Neural crest cell (in vitro differentiated cells): ENCODE measurements at places on chromosomes 5 and 9. TPM values are rescaled to one million over a fixed set of nuclear protein-coding genes. Genes with fewer than 3 reads are reported as not detected.

DNA sequence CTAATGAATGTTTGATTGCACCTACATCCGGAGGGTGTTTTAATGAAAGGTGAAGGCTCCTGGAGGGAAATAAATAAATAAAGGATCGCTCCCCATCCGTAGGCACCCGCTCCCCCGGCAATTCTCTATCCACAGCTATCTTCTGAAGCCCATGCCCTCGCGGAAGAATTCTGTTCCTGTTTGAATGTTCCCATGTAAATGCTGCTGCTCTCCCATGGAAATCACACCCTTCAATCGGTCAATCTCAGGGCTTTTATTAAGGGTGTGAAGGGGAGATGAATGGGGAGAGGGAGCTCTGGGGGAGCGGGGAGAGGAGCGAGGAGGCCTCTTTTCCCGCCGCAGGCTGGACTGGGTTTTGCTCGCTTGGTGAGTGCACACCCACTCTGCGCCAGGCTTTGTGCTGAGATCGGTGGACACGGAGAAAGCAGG is 21.1 kb upstream of the ARAP3 start:
- no peak for DNase-seq

DNA sequence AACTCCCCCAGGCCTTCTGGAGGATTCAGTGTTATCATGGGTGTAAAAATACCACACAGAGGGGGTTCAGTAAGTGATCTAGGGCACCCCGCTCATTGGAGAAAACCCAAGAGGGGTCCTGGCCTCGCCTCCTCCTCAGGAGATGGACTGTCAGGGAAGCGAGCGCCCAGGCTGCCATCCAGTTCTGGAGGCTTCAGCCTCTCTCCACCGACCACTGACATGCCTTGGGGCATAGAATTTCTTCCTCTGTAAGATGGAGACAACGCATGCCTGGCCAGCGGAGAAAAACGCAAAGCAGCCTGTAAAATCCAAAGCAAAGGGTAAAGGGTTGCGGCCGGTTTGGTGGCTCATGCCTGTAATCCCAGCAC is 165.4 kb downstream of the COL23A1 start:
- no peak for DNase-seq

DNA sequence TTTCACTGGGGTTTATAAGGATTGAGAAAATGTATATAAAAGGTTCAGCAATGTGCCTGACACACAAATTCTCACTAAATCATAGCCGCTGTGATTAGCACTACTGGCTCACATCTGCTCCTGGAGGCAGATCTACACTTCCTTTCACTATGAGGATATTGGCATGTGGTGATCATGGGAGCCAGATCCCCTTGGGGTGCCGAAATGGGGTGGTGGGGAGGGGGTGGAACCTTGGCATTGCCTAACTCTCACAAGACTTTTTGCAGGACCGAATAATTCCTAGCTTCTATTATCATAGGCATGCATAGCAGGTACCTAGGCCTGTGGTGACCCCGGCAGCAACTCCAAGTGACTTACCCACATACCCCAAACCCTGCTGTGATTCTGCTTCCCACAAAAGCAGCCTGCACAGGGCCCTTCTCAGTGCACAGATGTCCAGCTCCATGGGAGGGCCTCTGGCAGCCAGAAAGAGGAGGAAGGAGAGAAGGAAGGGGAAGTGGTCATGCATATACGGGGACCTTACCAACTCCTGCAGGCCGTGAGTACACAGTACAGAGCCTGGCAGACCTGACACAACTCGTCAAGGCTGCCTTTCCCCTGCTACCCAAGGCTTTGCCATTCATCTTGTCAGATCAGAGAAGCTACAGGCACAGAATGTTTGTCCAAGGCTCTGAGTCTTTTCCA is 61.3 kb upstream of the IQGAP2 start:
- no peak for DNase-seq

DNA sequence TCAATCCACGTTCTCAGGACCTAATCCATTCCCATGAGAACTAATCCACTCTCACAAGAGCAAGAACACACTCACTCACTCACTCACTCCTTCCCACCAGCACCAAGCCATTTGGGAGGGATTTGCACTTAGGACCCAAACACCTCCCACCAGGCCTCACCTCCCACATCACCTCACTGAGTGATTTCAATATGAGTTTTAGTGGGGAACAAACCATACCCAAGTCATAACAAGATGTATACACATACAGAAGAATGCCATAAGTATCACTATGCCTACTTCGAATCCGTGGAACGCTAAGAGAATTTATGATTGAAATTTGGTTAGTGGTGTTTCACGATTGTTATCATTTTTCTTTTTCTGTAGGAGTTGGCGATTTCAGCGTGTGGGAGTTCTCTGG is 29.3 kb upstream of the CTSL start:
- DNase-seq, result no peak

DNA sequence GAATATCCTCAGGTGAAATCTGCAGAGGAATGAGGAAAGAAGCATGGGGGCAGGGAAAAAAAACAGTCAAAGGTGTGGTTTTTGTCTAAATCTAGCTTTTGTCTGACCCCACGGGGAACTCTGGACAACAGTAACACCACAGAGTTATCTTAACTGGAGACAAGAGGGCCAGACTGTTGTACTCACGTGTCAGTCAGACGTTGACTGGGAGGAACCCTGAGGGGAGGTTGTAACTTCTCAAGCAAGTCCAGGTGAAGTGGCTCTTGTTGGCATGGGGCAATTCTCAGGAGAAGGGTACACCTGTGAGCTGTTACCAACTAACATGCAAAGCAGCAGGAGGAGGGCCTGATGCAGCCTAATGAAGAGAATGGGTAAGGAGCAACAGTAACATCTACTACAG is 44.1 kb upstream of the SHISAL2B start:
- DNase-seq, result no peak

DNA sequence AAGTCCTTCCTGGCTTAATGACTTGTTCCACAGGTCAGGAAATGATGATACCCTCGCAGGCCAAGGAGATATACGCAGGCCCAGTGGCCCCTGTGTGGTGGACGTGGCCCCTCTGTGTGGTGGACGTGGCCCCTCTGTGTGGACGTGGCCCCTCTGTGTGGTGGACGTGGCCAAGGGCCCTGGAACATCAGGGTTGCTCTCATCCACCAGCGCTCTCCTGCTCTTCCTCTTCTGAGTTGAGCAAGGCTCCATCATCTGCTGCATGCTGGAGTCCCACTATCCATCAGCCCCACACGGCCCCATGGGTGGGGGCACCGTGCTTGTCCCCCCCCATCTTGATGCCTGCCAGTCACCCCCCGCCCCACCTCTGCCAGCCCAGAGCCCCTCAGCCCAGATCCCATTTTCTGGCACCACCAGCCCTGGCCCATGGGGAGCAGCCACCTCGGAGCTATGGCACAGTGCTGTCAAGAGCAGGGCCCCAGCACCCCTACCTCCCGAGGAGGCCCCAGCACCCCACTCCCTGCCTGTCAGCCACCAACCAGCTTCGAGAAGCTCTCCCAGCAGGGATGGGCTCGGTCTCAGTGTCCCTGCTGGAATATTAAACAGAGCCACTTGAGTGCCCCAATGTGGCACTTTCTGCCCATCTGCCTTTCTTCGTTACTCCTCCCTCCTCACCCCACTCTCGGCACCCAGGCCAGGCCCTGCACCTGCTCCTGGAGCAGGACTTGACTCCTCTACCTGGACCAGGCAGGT is 8.1 kb downstream of the LRRC14B start:
- no peak for DNase-seq

DNA sequence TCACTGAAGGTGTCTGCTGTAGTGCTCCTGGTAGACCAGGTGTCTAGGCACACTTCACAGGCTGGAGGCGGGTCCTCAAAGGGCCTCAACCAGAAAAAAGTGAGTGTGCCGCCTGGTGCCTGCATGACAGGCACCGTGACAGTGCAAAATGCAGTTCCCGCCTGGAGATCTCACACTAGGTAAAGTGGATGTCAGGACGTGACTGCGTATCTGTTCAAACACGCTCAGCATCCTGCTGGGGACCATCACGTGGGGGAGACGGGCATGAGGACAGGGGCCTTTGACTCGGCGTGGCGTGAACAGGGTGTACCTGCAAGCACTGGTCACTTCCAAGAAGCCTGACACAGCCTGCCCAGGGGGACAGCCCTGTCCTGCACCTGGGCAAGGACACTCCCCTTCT is 32.3 kb upstream of the NTNG2 start:
- no peak for DNase-seq

Gene SHISAL2B
- 0.55 and 0.93 TPM in 2 replicates for total RNA-seq

GRCh38 chr9:123757547-123757946 is 172.4 kb downstream of the DENND1A start:
- DNase-seq, result no peak

DNA sequence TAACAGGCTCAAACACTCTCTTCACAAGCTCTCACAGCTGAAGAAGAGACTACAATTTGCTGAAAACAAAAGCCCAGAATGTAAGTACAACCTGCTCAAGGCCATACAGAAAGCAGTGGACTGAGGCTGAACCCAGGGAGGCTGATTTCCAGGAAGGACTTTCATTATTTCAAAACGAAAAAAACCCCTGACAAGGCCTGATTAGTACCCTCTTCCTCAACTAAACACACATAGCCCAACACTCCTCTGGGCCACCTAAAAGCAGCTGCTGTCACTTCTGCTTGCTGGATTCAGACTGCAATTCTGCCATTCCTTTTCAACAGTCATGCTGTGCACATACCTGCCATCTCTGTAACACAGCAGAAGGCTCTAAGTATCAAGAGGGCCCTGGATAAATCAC is 18.2 kb downstream of the NRG2 start:
- no peak for DNase-seq

GRCh38 chr5:151006704-151007334 is 13.6 kb upstream of the GPX3 start:
- DNase-seq, result no peak

GRCh38 chr5:89988129-89988810 is 421.3 kb downstream of the CETN3 start:
- no peak for DNase-seq

- DNase-seq, result no peak
These were observed 214.7 kb downstream of the MAST4 start for GRCh38 chr5:66810848-66811261.

Gene F12
- 2.3 and 2.7 TPM in 2 replicates for total RNA-seq

Gene FBP1
- 0.80 and 0.86 TPM in 2 replicates for total RNA-seq

GRCh38 chr5:97851036-97851435 is 668.0 kb upstream of the RIOK2 start:
- DNase-seq, result no peak

Gene ANKRD31
- total RNA-seq, result 0.39 and 0.51 TPM in 2 replicates

Gene FSTL4
- 1.6 and 2.0 TPM in 2 replicates for total RNA-seq

Gene TMC1
- total RNA-seq, result 0.33 and 0.36 TPM in 2 replicates

Gene JAKMIP2
- total RNA-seq, result 35.6 and 36.8 TPM in 2 replicates

DNA sequence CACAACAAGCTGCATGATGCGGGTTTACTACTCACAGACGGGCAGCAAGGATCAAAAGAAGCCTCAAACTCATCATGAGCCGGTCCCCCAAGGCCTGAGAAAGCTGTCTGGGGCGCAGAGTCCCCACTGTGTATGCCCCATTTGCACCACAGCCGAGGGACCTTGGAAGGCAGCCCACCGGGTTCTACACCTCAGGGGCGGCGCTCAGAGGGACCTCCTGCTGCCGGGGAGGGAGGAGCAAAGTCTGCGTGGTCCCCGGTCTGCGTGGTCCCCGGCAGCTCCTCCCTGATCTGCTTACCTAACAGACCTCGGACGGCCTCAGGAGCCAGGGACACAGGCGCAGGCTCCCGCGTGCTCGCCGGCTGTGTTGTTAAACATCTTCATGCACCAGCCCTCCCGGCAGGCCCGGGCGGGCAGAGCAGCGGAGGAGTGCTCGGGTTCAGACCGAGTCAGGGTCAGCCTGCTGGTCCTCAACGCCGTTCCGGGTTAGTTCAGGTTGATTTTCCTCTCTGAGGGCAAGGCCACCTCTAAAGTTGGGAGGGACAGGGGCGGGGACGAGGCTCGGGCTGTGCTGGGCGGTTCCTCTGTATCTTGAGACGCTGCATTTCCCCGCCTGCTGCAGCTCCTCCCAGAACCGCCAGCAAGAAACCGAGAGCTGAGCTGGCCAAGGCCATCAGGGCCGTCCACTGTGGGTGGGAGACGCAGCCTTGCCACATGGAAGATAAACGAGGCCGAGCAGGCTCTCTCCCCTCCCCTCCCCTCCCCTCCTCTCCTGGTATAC is 74.6 kb downstream of the MRPL36 start:
- no peak for DNase-seq

DNA sequence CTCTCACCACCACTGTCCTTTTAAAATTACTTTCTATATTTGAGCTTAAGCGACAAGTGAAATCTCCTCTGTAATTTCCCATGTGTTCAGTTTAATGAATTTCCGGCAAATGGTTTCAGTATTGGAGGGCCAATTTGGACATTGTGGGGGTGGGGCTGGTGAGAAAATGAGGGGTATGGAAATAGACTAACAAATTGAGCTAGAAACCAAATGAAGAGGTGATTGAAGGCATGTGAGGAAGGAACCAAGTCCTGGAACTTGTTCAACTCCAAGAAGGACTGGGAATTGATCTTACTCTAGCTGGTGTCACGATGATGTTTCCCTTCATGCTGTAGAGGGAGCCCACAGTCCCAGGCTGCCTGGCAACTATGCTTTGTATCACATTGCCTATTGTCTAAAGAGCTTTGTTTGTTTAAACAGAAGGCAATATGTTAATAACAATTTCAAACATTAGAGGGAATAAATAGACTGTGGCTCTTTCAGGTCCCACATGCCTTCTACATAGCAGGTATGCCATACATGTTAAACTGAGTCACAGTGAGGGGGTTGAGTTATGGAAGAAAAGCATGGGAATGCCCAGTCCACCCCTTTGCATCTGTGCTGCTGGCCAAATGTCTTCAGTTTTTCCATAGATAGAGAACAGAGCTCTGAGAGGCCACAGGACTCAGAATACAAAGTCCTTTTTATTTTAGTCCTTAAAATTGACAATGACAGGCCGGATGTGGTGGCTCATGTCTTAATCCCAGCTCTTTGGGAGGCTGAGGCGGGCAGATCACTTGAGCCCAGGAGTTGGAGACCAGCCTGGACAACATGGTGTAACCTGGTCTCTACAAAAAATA is 25.0 kb upstream of the MATR3 start:
- DNase-seq, result no peak

- DNase-seq, result no peak
These were observed 48.4 kb downstream of the DMRT2 start for GRCh38 chr9:1098551-1098950.

GRCh38 chr9:114588210-114588609 is 641 bp downstream of the ATP6V1G1 start:
- no peak for DNase-seq

DNA sequence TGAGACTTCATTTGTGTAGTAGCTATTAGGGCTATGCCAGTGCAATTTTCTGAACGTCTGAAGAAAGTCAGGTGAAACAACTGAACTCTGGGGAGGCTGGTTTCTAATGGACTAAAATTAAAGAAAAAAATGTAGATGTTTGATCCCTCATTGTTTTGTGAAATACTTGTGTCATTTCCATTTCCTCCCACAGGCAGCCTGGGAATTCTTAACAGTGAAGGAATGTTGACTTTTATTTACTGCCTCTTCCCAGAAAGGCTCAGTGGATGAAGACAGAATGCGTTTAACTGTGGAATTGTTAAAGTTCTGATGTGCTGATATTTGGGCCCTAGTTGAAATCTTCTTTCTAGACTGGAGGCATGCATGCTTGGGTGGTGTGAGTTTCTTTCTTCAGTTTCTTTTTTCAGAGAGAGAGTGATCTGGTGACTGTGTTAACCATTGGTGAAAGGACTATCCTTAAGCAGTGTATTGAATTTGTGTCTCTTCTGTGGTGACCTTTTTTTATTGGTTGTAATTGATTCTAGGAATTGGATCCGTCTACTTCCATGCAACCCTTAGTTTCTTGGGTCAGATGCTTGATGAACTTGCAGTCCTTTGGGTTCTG is 15.5 kb downstream of the ACER2 start:
- no peak for DNase-seq

Gene HK3
- total RNA-seq, result not detected in 2 replicates

Gene SLC34A3
- total RNA-seq, result not detected in 2 replicates

Gene FAM169A
- total RNA-seq, result 11.6 and 13.6 TPM in 2 replicates
